T-helper 2 cell (primary cell): ENCODE measurements at places on chromosomes 7 and 10.

DNA sequence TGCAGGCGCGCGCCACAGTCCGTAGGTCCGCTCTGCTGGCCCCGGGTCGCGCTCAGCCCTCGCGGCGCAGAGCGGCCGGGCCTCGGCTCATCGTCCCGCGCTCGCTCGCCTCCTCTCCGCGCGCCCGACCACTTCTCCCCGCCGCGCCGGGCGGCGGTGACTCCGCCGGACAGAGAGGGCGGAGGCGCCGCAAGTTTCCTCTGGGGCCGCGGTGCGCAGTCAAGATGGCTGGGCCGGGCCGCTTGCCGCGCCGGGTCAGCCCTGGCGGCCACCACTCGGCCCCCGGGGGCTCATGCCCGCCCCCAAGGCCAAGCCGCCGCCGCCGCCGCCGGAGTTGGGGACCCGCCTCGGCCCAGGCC, 441 bp downstream of the FZD8 start:
- DNase-seq = no peak

DNA sequence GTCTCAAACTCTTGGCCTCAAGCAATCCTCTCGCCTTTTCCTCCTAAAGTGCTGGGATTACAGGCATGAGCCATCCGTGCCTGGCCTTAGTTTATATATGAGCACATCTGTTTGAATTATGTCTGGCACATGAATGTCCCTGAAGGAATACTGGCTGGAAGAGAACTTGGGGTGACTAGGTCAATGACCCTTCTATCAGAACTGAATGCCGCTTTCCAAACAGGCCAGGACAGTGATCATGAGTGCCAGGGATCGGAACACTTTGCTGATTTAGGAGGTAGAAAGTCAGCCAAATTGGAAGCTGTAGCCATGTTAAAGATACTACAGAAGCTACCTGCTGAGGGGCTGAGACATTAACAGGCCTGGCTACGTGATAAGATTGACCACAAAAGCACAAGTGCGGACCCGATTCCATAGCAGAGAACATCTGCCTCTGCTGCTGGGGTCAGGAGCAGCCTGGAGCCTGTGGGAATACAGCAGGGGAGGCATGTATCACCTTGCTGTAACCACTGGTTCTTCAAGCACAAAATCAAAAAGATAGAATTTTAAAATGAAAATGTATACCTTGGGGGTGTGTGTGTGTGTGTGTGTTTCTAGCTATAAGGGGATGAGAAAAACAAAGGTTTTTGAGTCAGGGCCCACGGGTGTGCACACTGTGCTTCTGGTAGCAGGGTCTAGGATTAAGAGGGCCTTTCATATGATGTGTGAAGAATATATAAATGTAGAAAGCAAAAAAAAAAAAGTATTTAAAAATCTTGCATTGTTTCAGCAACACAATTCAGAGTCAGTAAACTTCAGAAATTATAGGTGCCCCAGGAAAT, 293.7 kb downstream of the BBS9 start:
- no peak for DNase-seq

GRCh38 chr7:112105584-112106530, 100.3 kb downstream of the DOCK4 start:
- no peak for DNase-seq

DNA sequence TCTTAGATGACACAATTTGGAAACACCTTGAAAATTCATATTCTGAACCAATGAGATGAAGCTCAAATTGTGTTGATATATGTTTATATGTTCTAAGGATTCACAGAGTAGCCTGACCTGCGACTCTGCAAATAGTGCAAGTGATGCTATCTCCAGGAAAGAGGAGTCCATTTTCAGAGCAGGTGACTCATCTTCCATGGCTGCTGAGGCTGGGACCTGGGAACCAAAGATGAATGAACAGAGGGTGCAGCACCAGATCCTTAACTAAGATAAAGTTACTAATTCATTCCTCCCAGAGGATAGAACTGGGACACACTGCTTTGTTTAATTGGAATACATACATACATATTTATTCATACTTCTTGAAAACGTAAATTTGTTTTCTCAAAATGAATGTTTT, 240.6 kb upstream of the SEMA3C start:
- DNase-seq = no peak

- DNase-seq = no peak
These were observed 26.4 kb upstream of the ZCCHC24 start for GRCh38 chr10:79471776-79472175.

DNA sequence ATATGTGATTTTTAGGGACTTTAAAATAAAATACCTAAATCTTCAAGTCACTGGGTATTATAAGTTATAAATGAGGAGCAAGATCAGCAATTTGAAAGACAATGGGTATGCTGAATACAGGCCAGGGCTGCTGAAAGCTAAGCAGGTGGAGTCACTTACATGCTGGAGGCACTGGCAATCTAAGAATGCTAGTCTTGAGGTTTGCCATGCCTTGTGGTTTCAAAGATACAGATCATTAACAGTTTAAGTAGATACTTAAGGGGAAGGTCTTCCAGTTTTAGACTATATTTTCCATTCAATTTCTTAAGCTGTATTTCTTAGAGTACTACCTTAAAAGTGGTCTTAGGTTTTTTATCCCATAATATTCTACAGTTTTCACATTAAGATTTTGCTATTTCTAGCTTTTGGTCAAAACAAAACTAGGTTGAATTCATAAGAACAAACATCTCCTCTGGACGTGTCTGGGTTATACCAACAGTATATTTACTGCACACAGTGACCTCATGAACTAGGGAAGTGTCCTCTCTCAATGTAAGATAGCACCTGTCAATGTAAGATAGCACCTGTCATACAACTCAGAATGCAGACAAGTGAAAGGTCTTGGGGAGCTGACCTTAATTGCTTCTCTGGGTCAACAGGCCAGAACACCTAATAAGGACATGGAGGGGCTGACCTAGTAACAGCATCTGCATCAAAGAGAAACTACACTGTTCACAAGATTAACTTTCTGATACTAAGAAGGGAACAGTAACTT, 2.0 kb downstream of the SRI start:
- DNase-seq = peak; percentile 86

DNA sequence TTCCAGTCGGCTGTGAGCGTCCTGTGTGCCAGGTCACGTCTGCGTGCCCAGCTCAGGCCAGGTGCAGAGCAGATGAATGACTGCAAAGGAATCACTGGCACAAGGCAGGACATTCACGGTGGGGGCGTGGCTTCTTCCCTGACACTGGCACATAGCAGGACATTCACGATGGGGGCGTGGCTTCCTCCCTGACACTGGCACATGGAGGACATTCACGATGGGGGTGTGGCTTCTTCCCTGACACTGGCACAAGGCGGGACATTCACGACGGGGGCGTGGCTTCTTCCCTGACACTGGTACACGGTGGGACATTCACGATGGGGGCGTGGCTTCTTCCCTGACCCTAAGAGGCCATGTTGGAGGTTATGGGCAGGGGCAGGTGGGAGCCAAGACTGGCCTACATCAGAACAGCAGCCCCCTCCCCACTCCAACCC, 64.3 kb downstream of the MYL10 start:
- DNase-seq = no peak

DNA sequence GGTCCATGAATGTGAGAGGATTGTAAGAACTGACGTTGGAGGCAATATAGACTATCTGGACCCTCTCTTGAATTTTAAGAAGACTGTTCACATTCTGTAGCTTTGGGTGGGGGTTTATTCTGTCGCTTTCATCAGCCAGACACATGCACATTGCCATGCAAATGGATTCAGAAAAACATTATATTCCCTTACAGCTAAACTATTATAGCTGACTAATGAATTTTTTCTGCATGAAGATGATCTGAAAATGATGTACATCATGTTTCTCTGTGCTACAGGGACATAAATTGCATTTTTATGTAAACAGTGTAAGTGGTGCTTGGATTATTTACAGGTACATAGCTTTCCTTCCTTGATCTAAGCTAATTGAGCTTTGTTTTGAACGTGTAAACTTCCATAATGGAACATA, 1.5 kb downstream of the MET start:
- no peak for DNase-seq

DNA sequence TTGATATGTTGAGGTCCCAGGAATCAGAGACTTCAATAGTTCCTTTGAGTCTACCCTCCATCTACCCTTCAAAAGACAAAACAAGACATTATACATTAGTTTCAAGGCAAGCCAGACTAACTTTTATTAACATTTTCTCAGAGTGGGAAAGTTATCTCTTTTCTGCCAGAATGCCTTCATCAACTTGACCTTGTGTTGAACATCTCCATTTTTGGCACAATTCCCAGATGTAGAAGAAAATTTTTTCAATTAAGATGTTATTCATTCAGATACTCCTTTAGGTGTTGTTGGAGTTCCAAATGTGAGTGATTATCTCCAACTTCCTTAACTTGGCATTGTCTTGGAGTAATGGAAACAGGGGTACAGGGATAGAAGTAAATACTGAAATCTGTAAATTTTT, 59.1 kb downstream of the NRF1 start:
- DNase-seq = no peak

GRCh38 chr7:140694592-140694991, 1.9 kb upstream of the NDUFB2 start:
- DNase-seq = no peak

DNA sequence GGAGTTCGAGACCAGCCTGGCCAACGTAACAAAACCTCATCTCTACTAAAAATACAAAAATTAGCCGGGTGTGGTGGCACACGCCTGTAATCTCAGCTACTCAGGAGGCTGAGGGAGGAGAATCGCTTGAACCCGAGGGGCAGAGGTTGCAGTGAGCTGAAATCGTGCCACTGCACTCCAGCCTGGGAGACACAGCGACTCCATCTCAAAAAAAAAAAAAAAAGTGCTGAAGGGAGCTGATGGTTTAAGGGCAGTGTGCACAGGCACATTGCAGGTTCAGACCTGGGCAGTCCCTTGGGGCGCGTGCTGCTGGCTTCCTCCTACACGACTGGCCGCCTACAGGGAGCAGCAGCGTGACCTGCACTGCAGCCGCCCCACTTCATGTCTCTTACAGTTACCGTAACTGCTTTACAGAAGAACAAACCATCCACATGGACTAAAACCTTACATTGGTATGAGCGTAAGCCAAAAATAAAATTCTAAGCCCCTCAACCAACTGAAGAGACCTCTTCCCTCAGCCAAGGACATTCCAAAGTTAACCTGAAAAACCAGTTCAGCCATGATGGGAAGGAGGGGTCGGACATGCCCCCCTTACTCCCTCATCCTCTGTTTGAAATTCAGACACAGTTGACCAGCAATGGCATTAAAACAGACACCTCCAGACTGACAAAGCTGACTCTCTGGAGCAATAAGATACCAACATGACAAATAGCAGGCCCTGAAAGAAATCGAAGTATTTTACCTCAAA, 262.2 kb downstream of the ZMYND11 start:
- DNase-seq = no peak

GRCh38 chr10:91198781-91199180, 21.7 kb upstream of the PCGF5 start:
- no peak for DNase-seq

DNA sequence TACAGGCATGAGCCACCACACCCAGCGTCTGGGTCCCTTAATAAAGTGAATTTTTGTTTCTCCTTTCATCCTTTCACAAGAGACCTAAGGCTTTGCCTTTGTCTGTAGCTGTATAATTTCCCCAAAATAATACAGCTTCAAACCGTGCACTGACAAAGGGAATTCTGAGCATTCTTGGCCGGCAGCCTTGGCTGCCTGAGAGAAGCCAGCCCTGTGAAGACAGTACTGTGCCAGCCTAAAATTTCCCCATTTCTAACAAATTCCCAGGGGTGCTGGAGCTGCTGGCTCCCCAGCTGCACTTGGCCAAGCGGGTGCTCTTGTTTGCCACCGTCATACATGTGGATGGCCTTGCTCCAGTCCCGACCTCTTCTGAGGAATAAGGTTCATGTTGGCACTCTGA, 106.2 kb downstream of the ZMYND11 start:
- DNase-seq = no peak

GRCh38 chr7:94039368-94040035, 35.3 kb upstream of the BET1 start:
- DNase-seq = no peak

DNA sequence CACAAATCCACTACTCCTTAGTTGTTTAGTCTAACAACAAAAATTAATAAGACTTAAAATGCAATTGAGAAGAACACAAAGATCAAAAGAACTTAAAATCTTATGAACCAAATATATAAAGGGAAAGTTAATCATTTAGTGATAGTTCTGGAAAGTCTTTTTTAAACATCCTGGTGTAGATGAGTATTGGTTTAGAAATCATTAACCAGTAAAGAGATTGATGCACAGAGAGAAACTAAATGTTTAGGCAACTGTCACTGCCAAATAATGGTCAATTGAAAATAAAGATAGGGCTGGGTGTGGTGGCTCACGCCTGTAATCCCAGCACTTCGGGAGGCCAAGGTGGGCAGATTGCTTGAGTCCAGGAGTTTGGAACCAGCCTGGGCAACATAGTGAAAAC, 44.9 kb downstream of the SP8 start:
- no peak for DNase-seq

GRCh38 chr10:44847110-44847509, 64.0 kb upstream of the TMEM72 start:
- no peak for DNase-seq

GRCh38 chr7:24555719-24556118, 17.5 kb upstream of the PALS2 start:
- DNase-seq = no peak

DNA sequence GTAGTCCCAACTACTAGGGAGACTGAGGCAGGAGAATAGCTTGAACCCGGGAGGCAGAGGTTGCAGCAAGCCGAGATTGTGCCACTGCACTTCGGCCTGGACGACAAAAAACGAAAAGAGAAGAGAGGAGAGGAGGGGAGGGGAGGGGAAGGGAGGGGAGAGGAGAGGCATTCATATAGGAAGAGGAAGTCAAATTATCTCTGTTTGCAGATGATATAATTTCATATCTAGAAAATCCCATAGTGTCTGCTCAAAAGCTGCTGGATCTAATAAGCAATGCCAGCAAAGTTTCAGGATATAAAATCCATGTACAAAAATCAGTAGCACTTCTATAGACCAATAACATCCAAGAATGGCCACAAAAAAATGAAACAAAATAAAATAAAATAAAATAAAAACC, 120.3 kb downstream of the LMBR1 start:
- DNase-seq = no peak

GRCh38 chr7:29620556-29620930, 56.9 kb downstream of the PRR15 start:
- no peak for DNase-seq

GRCh38 chr10:132397036-132397541, at the start of gene PWWP2B:
Gene PWWP2B (plus strand): TSS chr10:132397200. CDS start chr10:132397227, 27 bp downstream.
- peak; percentile 60 for DNase-seq

DNA sequence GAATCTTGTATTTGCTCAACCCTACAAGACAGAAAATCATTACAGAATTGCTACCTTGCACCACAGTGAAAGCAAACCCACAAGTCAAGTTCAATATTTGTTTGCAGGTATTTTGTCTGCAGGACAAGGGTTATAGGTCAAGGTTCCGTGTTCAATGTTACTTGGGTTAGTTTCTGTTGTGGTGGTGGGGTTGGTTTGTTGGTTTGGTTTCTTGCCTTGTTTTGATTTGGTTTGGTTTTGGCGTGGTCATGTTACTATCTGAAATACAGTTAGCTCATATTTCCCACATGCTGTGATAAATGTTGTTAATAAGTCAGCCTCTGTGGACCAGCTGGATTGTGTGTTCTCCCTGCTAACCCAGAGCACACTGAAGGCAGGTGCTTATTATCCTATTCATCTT, 75.6 kb upstream of the INSIG1 start:
- no peak for DNase-seq

- no peak for DNase-seq
These were observed 7.7 kb downstream of the AGR3 start for GRCh38 chr7:16874066-16874465.
